ENCODE measurements at places on chromosomes 6 and 20.

- no peak for DNase-seq
Measured at GRCh38 chr20:22004946-22005345, 299.5 kb downstream of the PAX1 start.

DNA sequence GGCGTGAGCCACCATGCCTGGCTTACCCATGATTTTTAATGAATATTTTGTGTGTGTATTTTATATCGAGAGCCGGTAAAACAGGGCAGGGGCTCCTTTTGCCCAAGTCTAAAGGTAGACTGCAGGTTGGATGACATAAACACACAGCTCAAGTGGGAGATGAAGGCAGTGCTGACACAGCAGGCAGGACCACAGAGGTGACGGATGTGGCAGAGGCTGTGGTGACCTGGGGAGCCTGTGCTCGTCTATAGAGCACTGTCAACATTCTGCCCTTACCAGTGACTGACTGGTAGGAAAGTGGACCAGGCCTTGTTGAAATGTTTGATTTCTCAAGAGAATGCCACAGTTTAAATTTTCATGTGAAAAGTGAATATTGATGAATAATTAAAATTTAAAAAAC, 137.5 kb downstream of the ZFP64 start:
- DNase-seq = no peak

DNA sequence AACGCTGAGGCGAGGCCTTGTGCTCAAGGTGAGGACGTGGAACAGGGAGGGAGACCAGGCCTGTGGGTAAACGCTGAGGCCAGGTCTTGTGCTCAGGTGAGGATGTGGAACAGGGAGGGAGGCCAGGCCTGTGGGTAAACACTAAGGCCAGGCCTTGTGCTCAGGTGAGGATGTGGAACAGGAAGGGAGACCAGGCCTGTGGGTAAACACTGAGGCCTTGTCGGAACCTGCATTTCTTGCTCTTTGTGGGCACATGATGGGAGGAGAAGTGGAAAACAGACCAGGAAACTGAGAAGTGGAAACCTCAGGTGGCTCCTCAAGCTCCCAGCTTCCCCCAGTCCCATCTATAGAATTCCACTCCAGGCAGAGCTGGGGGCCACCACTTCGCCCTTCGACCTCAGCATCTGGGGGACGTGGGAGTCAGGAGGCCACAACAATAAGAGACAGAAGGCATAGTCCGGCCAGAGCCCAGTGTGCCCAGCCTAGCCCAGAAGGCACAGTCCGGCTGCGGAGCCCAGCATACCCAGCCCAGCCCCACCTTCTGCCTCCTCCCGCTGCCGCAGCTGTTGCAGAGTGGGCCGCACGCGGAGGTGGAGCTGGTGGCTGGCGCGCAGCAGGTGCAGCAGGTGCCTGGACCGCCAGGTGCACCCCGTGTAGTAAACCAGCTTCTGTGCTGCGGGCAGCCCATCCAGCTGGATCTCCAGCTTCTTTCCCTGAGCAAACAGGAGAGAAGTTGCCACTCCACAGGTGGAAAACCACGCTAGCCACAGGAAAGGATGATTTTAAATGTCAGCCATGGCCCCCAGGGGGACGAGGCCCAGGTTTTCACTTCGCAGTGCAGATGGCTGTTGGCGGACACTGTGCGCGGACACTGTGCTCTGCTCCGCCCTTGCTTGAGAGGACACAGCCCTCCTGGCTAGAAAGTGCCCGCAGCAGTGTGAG, 17.5 kb downstream of the FRMD1 start:
- no peak for DNase-seq

- no peak for DNase-seq
Measured at GRCh38 chr6:78688668-78689067, 178.7 kb upstream of the IRAK1BP1 start.

DNA sequence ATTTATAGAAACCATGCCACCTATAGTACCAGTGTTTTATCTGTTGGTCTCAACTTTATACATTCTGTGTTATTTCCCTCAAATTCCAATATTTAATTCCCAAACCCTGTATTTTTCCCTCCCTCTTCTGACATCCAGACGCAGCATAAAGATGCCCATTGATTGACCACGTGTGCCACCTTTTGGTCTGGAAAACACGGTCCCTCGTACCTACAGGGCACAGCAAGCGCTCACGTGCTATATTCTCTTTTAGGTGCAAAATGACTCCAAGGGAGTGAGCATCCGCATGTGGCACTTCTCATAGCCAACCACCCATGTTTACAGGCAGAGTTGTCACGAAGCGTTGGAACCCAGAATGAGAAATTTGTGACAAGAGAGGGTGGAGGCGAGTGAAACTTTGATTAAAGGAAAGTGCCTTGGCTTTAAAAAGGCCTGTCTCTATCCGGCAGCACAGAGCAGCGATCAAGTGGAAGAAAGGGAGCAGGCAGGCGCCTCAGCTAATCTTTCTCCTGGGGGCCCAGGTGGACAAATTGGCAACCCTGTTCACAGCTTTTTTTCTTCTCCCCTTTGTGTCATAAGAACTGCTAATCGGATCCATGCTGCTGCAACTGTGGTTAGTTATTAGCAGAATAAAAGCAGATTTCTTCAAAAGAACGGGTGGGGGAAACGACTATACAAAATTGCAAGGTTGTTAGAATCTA, 225.9 kb downstream of the TMEM242 start:
- no peak for DNase-seq

DNA sequence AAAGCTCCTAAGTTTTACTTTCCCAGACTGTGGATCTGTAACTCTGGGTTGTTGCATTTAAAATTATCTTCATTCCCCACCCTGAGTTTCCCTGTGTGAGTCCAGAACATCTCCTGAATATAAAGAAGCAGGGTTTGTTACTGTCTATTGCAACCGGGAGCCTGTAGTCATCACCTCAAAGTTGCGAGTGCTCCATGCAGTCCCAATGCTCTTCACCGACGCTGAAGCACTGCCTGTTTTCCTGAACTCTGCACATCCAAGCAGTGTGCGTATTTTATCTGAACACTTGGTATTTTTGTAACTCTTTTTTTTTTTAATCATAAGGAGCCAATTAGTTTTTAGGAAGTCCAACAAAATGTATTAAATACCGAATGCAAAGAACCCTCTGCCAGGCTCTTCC, 907 bp upstream of the HLA-B start:
- DNase-seq = no peak

DNA sequence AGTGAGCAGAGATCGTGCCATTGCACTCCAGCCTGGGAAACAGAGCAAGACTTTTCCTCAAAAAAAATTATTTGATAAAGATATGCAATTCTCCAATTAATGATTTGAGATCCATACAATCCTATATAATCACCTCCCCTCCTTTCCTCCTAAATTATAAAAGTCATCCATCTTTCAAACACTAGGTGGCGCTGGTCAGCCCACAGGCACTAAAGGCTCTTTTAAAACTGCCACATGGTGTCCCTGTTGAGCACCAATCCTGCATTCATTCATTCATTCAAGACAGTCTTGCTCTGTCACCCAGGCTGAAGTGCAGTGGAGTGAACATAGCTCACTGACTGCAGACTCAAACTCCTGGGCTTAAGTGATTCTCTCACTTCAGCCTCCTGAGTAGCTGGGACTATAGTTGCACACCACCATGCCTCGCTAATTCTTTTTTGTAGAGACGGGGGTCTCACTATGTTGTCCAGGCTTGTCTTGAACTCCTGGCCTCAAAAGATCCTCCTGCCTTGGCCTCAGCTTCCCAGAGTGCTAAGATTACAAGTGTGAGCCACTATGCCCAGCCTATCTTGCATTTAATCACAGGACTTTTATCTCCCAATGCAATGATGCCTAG, 58.7 kb upstream of the SLC2A12 start:
- peak; percentile 8 for DNase-seq

- no peak for DNase-seq
Measured at GRCh38 chr20:46164254-46164653, 46.1 kb downstream of the CD40 start.

GRCh38 chr6:139577124-139577762, 202.8 kb upstream of the CITED2 start:
- no peak for DNase-seq

- no peak for DNase-seq
Measured at GRCh38 chr6:13147376-13147775, 181.0 kb downstream of the TBC1D7 start.

DNA sequence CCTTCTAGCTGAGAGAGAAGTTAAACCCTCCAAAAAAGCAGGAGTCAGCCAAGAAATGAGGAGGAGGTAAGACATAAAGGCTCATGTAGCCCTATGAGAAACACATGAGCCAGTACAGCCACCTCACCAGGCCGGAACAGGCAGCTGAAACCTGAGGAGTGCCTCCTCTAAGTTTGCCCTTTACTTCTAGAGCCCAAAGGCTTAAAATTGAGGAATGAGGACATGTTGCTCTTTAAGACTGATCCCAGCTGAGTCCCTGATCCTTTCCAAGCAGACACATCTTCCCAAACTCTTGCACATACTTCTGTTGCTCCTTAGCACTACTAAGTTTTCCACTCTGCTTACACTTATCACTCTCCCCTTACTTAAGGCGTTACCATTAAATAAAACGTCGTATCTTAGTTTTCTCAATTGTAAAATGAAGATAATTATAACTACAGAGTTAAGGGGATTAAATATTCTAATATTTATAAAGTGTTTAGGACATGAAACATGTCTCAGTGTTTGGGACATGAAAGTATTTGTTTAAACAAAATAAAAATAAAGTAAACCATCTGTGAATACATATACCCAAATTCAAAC, 124.0 kb downstream of the OGFRL1 start:
- no peak for DNase-seq

DNA sequence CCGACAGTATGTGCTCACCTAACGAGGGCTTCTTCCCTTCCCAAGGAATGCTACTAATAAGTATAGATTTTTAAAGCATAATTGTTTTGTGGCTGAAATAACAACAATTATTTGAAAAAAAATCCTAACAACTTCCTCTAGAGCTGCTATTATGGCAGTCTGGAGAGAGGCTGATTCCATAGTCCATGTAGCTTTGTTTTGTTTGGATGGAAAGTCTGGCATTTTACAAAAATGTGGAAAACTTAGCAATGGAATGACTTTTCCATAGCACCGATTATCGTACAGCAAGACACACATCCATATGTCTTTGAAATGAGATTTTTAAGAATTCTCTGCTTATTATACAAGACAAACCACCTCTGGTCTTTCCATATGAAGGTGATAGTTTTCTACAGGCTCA, 252.4 kb upstream of the TAB2 start:
- no peak for DNase-seq

DNA sequence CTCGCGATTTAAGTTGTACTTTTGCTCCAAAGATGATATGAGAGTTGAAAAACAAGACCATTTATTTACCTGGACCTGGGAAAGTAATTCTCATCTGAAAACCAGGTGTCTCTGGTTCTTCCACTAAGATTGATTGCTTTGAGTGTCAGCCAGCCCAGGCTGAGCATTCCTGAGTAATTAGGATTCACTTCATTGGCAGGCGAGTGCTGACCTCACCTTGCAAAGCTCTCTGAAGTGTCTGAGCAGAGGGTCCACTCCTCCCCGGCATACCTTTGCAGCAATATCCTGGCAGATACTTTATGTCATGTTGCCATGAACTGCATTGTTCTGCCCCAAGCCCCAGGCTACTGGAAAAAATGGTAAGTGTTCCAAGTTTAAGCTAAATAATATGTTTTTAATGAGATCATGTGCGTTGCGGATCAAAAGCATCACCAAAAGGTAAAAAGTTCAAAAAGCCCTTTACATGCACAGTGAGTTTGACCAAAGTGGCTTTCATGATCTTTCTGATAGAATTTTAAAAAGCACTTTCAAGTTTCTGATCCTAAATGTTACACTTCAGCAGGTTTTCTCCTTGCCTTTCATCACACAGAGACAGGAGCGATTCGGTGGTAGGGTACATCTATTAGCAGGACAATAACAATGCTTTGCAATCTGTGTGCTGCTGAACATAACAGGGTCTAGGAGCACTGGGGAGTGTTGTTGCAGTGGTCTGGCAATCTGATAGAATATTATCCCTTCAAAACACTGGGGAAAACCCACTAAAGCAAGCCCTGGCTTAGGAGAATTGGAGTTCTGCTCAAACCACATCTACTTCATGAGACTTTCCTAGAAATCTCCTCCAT, 127.8 kb upstream of the EEF1E1 start:
- no peak for DNase-seq

GRCh38 chr20:57947421-57948179, 237.8 kb upstream of the PMEPA1 start:
- no peak for DNase-seq

DNA sequence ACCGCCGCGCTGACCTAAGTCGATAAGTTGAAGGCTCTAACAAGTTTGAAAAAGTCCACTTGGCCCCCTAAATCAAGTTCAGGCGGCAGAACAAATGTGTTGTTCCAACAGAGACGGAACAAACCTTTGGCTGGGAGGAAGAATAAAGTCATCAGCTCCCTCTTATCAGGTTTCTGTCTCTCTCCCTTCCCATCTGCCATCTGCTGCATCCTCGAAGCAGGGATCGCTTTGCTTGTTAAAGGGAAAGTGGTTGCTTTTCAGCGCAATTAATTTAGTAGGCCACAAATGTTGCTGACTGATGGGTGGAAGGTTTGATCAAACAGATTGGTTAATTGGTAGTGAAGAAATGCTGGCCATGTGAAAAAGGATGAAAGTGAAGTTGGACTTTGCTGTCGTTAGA, 64.3 kb downstream of the CDH4 start:
- no peak for DNase-seq

GRCh38 chr6:144535630-144536029, 250.5 kb downstream of the UTRN start:
- no peak for DNase-seq

DNA sequence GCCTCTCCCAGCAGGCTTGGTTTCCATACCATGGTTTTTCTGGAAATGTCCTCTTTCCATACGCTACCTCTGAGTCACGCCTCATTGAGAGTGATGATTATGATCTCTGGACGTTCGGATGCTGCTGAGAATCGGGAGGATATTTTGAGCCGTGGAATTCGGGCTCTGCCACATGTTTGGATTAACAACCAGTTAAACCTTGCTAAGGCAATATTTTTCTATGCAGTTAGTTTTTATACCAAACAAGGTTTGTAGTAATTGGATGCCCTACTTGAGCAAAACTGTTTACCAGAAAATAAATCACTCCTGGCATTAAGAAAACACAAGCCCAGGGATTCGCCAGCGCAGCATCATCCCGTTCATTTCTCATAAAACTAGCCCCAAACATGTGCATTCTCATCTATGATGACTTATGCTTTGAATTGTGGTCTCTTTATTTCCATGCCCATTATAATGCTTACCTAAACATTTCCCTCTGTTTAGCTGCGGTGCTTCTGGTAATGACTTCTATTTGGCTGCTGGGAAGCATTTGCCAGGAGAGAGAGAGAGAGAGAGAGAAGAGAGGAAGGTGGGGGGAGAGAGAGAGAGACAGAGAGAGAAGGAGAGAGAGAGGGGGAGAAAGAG, 198.9 kb downstream of the CLIC5 start:
- no peak for DNase-seq

DNA sequence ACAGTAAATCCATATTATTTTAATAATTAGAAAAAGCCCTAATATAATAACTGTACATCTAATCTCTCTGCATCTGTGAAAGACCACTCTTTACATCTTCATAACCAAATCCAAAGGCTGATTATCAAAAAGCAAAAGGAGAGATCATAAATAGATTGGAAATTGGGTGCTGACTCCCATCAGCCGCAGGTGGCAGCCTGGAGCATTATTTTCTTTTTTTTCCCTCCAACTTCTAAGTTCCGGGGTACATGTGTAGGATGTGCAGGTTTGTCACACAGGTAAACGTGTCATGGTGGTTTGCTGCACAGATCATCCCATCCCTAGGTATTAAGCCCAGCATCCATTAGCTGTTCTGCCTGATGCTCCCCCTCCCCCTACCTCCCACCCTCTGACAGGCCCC, 30.5 kb downstream of the LRP11 start:
- DNase-seq = no peak

GRCh38 chr6:101572627-101573026, 179.1 kb downstream of the GRIK2 start:
- DNase-seq = no peak
